ENCODE measurements at places on chromosomes 1 and 21. TPM values are rescaled to one million over a fixed set of nuclear protein-coding genes. Genes with fewer than 3 reads are reported as not detected.

GRCh38 chr1:203200916-203201315 is 14.4 kb upstream of the CHI3L1 start:
- H3K4me3 ChIP-seq = no peak overlapping the region
- no peak for DNase-seq
- H3K4me1 ChIP-seq = no peaks in the 10 kb centered on the region
- peaks cover 8% of the 10 kb centered on the region for H3K27me3 ChIP-seq
- no peak overlapping the region for H3K27ac ChIP-seq

OLIG1 gene
- total RNA-seq = not detected

- DNase-seq = no peak
- H3K36me3 ChIP-seq = no peaks in the 10 kb centered on the region
- no peaks in the 10 kb centered on the region for H3K27me3 ChIP-seq
- H3K4me1 ChIP-seq = no peaks in the 10 kb centered on the region
- no peak overlapping the region for H3K4me3 ChIP-seq
Observed at GRCh38 chr1:193769651-193770050, 583.2 kb upstream of the B3GALT2 start.

GRCh38 chr1:170321113-170321512 is 175.4 kb downstream of the NTMT2 start:
- DNase-seq = no peak
- no peaks in the 10 kb centered on the region for H3K4me1 ChIP-seq
- H3K4me3 ChIP-seq = no peak overlapping the region
- H3K27ac ChIP-seq = no peak overlapping the region
- H3K36me3 ChIP-seq = no peaks in the 10 kb centered on the region

GRCh38 chr1:25862785-25863485 is 3.7 kb upstream of the AUNIP start:
- no peaks in the 10 kb centered on the region for H3K27me3 ChIP-seq
- H3K36me3 ChIP-seq = peaks cover 7% of the 10 kb centered on the region
- H3K4me3 ChIP-seq = no peak overlapping the region
- DNase-seq = no peak
- no peak overlapping the region for H3K27ac ChIP-seq
- H3K4me1 ChIP-seq = peaks cover 21% of the 10 kb centered on the region

CHD5 gene
- total RNA-seq = 0.11 TPM

DNA sequence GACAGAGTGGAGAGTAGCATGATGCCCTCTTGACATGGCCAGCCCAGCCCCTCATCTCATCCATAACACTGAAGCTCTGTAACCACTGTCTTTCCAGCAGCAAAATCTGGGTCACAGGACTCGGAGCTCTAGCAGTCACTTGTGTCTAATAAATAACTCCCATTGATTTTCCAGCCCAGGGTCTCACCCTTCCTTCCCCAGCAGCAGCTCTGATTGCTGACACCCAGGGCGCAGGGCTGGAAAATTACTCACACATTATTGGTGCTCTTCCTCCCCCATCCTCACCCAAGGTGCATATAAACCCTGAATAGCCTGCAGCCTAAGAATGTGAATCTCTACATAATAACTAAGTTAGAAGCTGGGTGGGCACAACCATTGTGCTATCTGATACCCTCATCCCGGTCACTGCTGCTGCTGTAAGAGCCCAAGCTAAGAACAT is 21.1 kb upstream of the OR10J5 start:
- H3K27me3 ChIP-seq = no peaks in the 10 kb centered on the region
- H3K4me1 ChIP-seq = no peaks in the 10 kb centered on the region
- H3K36me3 ChIP-seq = no peaks in the 10 kb centered on the region
- no peak overlapping the region for H3K27ac ChIP-seq
- no peak overlapping the region for H3K4me3 ChIP-seq

GRCh38 chr1:152108882-152109222 is 6.4 kb downstream of the TCHH start:
- H3K36me3 ChIP-seq = no peaks in the 10 kb centered on the region
- H3K4me3 ChIP-seq = no peak overlapping the region
- peaks cover 33% of the 10 kb centered on the region for H3K4me1 ChIP-seq
- peaks cover 89% of the 10 kb centered on the region for H3K27me3 ChIP-seq

All from endothelial cell of umbilical vein (primary cell).